ENCODE measurements at places on chromosomes 4 and X. TPM values are rescaled to one million over a fixed set of nuclear protein-coding genes. Genes with fewer than 3 reads are reported as not detected.

The OTOP1 gene
- not detected for total RNA-seq

The RAB33A gene
- total RNA-seq: 0.42 TPM

The AGA gene
- total RNA-seq: 25.3 TPM

The USP26 gene
- total RNA-seq: not detected

The TCEAL7 gene
- total RNA-seq: 5.2 TPM

The FTHL17 gene
- not detected for total RNA-seq

The GAGE12C gene
- not detected for total RNA-seq

The RS1 gene
- not detected for total RNA-seq

The TCP11X2 gene
- total RNA-seq: not detected

The ERCC6L gene
- 26.1 TPM for total RNA-seq

The NDST4 gene
- total RNA-seq: 0.12 TPM

The MAGED4B gene
- 51.7 TPM for total RNA-seq

The TNIP3 gene
- total RNA-seq: 0.10 TPM

The RASL11B gene
- not detected for total RNA-seq

The SOWAHB gene
- total RNA-seq: not detected

The SAGE1 gene
- total RNA-seq: not detected

The ANOS1 gene
- total RNA-seq: 0.22 TPM

The TKTL2 gene
- not detected for total RNA-seq

The RAI2 gene
- not detected for total RNA-seq

The INTS6L gene
- 4.7 TPM for total RNA-seq

The CTPS2 gene
- total RNA-seq: 14.1 TPM

The SH2D1A gene
- total RNA-seq: not detected
